Esophagus muscularis mucosa (tissue), 4 donors: ENCODE measurements at places on chromosomes 12 and 14. TPM values are rescaled to one million over a fixed set of nuclear protein-coding genes. Genes with fewer than 3 reads are reported as not detected.

DNA sequence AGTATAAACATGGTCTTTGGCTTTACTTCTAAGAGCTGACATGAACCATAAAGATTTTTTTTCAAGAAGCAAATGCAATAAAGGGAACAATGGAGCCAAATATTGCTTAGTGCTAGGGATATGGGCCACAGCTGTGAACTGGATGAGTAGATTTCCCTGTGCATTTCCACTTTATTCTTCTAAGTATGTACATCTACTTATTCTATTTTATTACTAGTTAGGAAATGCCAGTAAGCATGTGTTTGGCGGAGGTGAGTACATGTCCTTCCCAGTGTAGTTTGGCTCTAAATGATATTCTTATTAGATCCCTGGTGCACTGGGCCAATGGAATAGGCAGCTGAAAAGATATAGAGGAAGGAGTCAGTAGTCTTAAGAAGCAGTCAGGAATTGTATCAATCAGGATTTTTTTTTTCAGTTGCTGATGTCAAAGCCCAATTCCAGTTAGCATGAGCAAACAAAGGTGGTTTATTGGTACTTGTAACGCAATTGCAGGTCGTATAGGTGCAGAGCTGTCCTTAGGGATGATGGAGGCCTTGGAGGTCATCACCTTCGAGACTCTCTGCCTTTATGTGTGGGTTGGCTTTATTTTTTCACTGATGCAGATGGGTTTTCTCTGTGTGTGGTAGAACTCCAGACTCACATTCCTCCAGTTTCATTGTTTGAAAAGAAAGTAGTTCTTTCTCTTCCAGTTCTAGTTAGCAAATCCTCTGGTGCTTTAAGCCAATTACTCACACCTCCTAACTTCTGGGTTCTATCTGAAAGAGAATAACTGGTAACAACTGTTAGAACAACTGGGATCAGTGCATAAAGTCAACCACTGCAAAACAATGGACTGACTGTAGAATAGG lies 139.0 kb upstream of the LRIG3 start:
- H3K4me3 ChIP-seq = no peak overlapping the region
- DNase-seq = no peak
- H3K27ac ChIP-seq = no peak overlapping the region
- peaks cover 8% of the 10 kb centered on the region for H3K4me1 ChIP-seq
- no peaks in the 10 kb centered on the region for H3K27me3 ChIP-seq

DNA sequence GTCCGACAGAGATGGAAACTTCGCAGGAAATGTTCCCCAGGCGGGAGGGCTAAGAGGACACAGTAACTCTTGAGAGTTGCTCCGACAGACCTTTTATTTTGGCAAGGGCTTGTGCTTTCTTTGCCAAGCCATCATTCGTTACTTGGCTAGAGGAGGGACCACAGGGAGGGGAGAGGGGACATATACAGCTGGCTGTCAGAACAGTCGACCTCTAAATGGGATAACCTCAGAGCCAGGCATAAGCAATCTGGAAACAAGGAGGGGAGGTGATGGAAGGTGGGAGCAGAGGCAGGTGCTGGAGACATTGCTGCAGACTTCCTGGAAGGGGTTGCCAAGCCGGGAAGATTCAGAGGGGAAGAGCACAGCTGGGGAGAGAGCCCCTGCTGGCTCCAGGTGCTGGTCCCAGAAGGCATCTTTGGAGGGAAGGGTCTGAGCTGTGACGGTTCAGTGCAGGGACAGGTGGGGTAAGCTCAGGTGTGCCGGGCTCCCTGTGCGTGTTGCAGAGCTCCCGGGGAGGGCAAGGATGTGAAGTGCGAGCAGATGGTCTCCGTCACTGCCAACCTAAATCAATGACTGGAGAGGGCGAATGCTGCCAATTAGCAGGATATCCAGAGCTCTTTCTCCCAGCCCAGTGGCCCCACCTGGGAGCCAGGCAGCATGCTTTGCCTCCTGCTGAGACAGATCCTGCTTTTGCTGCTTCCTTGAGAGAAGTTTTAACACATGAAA lies 50.1 kb downstream of the CHST11 start:
- no peaks in the 10 kb centered on the region for H3K27me3 ChIP-seq

DNA sequence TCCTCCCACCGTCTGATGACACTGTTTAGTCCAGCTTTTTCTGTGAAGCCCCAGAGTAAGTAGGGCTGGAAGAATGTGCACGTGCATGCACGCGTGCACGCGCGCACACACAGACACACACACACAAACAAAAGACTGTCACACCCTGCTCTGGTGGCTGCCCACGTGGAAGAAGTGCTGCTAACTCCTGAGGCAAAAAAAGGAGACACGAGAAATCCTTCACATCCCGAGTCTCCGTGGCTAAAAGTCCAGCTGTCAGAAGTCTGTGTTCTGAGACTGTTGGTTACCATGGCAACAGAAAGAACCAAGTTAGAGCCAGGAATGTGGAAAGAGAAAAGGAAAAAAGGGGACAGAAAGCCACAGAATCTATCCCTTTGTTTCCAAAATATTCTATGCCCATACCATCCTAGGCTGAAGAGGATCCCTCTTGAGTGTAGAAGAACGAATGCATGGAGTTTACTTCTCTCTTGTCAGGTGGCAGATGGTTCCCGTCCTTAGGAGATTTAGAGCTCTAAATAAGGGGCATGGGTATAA lies 1.6 kb upstream of the C12orf71 start:
- H3K27me3 ChIP-seq = no peaks in the 10 kb centered on the region
- DNase-seq = no peak
- H3K36me3 ChIP-seq = no peaks in the 10 kb centered on the region
- no peaks in the 10 kb centered on the region for H3K4me1 ChIP-seq
- no peak overlapping the region for H3K27ac ChIP-seq

DNA sequence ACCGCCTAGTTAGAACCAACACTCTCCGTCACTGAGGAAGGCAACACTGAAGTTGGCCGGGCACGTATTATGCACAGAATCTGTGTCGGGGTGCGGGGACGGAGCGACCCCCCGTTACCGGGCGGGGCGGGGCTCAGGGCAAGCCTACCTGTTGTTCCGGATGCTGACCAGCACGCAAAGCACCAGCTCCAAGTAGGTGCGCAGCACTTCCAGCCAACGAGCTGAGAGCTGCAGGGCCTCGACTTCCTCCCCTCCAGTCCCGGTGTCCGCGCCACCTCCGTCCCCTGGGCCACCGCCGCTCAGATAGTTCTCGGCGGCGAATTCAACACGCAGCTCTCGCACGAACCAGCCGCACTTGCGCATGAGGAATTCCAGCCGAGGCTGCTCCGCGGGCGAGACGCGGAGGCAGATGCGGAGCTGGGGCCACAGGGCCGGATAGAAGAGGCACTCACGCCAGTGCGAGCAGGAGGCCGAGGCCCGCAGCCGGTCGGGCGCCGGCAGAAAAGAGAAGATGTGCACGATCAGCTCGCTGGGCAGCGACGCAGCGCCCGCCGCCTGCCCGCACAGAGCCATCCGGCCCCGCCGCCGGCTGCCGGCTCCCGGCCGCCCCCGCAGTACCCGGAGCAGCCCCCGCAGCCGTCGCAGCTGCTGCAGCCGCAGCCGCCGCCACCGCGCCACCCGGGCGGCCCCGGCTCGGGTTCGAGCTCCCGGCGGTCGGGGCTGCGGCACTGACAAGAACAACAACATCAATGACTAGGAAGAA lies 636 bp downstream of the FBXO33 start:
- no peaks in the 10 kb centered on the region for H3K27me3 ChIP-seq

- no peak overlapping the region for H3K4me3 ChIP-seq
- no peaks in the 10 kb centered on the region for H3K27me3 ChIP-seq
- DNase-seq = no peak
These were observed 39.8 kb upstream of the NUAK1 start for GRCh38 chr12:106178562-106178961.

- H3K27ac ChIP-seq = no peak overlapping the region
- H3K4me1 ChIP-seq = no peaks in the 10 kb centered on the region
- no peak overlapping the region for H3K4me3 ChIP-seq
- DNase-seq = no peak
These were observed 7.6 kb downstream of the DLK1 start for GRCh38 chr14:100734031-100734990.

DNA sequence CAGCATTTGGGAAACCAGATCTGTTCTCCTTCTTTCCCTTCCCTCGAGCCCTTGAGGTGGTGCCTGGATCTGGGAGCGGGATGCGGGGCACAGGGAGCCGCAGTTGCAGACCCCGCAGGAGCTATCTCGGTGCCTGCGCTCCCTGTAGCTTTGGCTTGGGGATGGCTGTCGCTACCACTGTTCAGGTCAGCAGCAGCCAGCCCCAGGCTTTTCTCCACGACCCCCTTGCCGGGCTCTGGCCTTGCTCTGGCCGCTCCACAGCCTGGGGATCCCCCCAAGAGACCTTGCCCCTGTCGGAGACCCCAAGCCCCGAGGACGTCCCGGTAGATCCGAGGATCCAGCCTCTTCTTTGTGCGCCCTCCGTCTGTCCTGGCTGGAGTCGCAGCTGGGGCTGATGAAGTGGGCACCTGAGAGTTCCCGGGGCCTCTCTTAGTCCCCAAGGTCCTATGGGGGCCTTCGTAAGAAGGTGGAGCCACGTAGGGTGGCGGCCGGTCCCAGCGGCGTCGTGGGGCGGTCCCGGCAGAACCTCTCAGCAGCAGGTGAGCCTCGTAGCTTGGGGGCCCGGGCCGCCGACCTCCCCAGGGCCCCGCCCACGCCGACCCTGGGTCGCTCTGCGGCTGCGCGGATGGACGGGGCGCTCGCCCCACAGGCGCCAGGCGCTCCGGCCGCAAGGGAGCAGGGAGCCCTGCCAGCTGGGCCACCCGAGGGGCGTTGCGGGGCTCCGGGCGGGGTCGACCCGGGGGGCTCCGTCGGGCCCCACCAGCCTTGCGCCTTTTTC lies 1.3 kb downstream of the DDN start:
- no peak for DNase-seq
- H3K4me1 ChIP-seq = peaks cover 38% of the 10 kb centered on the region
- H3K36me3 ChIP-seq = peaks cover 20% of the 10 kb centered on the region
- peaks cover 65% of the 10 kb centered on the region for H3K27me3 ChIP-seq

DNA sequence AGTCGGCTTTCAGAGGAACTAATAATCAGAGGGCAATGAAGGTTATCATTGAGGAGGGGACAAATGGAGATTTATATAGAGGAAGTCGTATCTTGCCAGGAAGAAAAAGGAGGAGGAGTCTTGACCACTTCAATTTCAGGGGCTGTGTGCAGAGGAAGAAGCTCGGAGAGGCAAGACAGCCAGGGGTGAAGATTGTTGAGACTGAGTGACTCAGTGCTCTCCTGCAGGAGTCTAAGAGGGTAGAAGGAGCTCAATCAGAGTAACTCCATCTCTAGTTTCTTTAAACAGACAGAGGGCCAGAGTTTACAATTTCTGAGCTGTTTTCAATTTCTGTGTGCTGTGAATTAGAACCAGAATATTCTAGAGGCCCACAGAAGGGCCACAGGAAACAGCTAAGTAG lies 439.3 kb upstream of the PRICKLE1 start:
- H3K4me1 ChIP-seq = no peaks in the 10 kb centered on the region
- no peak overlapping the region for H3K27ac ChIP-seq
- H3K4me3 ChIP-seq = no peak overlapping the region
- DNase-seq = no peak
- H3K36me3 ChIP-seq = no peaks in the 10 kb centered on the region

The TMEM63C gene
- 5.0 TPM for total RNA-seq
